ENCODE measurements at places on chromosomes 11 and 22.

DNA sequence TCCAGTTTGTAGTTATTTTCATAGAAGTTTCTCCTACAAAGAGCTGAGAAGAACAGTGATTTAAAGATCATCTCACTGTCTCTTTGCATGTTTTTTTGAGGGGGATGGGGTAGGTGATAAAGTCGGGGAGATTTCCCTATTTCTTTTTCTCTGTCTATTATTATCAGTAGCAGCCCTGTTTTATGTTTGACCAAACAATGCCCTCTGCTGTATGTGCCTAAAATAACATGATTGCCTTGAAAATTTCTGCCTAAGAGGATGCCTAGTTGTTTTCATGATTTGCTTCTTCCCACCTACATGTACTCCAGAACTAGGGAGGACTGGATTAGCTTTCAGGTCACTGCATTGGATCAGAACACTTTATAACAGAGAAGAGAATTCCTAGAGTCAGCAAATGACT lies 1330.2 kb downstream of the LRRC4C start:
- DNase-seq = no peak

- DNase-seq = no peak
These were observed 18.2 kb upstream of the TXNRD2 start for GRCh38 chr22:19959587-19960490.

GRCh38 chr11:123429336-123429735 lies 733 bp upstream of the GRAMD1B start:
- DNase-seq = no peak

DNA sequence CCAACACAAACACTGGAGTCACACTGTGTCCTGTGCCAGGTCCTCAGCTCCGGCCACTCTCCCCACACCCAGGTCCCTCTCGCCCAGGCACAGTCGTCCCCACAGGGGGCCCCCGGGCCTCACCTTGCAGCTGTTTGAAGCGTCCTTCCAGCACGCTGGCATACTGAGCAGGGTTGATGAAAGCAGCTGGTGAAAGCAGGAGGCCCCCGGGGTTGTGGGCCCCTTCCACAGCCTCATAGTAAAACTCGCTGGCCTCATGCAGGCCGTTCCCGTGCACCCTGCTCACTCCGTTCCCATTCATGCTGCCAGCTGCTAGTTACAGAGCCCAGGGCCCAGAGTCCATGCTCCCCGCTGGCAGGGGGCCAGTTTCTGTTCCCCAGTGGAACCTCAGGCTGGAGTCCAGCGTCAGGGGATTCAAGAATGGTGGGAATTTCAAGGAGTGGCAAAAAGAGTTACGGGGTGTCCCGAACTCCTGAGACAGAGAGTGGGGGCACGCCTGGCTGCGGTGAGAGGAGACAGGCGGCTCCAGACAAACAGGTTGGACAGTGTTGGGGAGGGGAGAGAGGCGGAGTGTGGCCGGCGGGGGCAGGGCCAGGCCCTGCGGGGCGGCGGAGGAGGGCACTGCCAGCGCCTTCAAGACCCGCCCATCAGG lies 10.6 kb downstream of the SPTBN2 start:
- DNase-seq = no peak

- DNase-seq = no peak
These were observed 186.6 kb upstream of the BDNF start for GRCh38 chr11:27886857-27887256.

DNA sequence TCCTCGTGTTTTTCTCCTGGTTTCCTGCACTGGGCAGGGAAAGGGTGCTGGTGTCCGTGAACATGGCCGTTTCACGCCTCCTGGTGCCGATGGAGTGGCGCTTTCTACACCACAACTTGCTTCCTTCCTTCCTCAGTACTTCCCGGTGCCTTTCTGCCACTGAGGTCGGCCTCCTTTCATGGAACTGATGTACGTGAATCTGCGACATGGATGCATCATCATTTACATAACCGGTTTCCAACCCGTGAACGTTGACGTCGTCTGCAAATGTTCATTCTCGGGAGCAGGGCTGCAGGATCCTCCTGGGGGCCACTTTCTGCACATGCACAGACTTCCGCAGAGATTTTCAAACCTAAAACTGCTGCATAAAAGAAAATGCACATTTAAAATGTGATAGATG lies 474.4 kb downstream of the BRD1 start:
- DNase-seq = no peak

GRCh38 chr22:28222571-28222970 lies 303.5 kb upstream of the PITPNB start:
- DNase-seq = no peak

- no peak for DNase-seq
These were observed 54.5 kb upstream of the RRAS2 start for GRCh38 chr11:14413307-14414069.

DNA sequence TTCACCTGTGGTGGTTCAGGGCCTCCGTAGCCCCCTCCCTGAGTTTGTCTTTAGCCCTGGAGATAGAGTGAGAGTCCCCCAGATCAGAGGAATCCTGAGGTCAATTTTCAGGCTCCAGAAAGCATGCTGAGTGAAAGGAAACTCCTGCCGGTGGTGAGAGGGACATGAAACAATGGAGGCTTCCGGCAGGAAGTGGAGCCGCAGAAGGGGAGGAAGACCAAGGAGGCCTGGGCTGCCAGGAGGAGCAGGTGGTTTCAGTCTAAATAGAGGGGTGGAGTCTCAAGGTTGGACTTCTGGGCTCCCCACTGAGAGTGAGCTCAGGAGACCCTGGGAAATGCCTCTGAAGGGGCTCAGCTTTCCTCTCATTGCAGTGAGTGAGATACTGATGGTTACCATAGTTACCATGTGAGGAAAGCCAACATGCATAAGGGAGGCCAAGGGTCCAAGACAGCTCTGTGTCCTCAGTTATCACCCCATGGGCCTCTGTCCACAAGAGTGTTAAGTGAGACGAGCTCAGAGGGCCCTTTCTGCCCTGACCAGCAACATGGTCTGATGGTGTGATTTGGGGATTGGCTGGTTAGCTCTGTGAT lies 10.7 kb downstream of the SLCO2B1 start:
- DNase-seq = no peak

DNA sequence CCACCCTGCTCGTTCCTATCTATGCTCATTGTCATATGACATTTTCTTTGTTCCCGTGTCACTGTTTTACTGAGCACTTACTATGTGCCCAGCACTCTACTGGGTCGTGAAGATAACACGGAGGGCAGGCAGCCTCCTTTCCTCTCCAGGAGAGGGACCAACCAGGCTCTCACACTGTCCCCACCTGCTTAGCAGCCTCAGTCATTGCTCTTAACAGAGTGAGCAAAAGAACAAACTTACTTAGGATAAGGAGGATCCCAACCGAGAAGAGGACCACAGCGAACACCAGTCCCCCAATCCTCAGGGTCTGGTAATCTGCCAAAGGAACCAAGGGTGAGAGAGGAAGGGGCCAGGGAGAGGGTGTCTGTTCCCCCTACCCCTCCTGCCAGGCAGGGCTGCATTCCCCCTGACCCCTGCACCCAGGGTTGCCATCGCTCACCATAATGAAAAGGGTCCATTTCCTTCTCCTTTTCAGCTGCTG lies 17.0 kb upstream of the FXYD2 start:
- no peak for DNase-seq

GRCh38 chr11:15204711-15205110 lies 90.0 kb downstream of the INSC start:
- no peak for DNase-seq

- DNase-seq = no peak
These were observed 188.6 kb downstream of the CWF19L2 start for GRCh38 chr11:107268977-107269376.

- DNase-seq = no peak
These were observed 20.6 kb downstream of the ADM start for GRCh38 chr11:10325277-10326011.

DNA sequence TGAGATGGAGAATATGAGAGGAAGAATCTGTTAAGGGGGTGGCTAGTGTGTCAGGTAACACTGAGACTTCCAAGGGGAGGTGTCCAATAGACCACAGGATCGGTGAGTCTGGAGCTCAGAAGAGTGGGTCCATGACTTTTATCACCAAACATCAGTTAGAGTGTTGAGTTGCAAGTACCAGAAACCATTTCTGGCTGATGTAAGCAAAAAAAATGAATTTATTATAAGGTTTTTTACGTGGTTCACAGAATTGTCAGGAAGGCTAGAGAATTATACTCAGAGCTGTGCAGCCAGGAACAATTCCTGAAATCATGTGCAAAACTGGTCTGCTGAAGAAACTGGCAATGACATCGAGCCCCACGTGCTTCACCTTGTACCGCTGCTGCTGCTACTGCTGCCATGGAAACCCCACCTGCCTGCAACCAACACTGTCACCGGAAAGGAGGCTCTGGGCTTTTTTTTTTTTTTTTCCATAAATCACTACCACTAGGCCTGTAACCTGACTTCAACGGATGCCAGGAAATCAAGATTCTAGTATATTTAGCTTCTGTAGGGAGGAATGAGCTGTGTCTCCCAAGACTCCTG lies 16.6 kb upstream of the STK33 start:
- no peak for DNase-seq

DNA sequence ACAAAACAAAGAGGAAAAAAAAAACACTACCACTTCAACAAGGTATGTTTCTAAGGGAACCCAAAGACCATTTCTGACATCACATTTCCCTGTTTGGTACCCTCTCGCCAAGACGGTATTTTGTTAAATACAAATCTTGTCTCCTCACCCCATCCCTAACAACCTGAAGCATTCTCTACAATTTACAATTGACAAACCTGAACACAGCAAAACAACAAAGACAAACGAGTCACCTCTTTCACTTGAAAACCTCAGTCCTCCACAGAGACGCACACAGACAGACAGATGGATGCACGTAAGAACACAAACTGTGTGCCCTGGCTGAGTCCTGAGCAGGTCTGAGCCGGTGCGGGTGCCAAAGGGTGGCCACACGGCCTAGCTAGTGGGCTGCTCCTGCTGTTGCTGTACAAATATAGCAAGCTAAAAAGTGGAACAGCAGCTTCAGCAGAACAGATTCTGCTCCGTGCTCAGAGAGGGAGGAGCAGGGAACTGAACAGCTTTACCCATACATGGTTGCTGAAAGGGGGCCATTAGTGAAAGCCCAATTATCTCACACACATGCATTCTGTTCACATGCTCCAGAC lies 28.5 kb downstream of the CELF1 start:
- no peak for DNase-seq

DNA sequence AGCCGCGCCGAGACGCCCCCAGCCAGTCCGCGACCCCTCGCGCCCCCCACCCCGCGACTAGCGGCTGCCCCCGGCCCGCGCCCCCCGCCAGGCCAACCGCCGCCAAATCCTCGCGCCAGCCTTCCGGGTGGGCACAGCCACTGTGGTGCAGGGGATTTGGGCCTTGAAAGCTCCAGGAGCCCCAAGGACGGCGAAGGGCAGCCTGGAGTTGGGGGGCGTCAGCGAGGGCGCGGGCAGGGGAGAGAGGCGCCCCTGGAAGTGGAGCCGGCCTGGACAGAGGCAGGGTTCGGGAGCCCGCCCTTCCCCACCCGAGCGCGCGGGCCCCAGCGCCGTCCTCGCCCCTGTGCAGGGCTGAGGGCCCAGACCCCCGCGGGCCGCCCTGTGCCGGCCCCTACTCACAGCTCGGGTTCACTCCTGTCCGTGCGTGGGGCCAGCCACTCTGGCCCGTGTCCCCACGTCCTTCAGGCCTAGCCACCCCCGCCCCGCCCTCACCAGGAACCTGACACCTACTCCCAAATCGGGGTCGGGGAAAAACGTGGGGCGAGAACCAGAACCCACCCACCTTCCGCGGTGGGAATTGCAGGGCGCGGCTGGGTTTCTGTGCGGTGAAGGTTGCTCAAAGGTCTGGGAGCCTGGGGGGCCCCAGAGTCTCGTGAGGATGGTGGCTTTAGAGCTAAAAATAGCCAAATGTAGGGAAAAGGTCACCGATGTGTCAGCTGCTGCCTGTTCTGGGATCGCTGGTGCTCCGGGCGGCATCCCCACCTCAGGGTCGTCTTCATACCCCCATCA lies at the start of gene CPT1B:
Gene CPT1B (minus strand): TSS at position 441 of the 789 bp plus-strand sequence. CDS start 512 bp downstream, outside the sequence.
- no peak for DNase-seq

DNA sequence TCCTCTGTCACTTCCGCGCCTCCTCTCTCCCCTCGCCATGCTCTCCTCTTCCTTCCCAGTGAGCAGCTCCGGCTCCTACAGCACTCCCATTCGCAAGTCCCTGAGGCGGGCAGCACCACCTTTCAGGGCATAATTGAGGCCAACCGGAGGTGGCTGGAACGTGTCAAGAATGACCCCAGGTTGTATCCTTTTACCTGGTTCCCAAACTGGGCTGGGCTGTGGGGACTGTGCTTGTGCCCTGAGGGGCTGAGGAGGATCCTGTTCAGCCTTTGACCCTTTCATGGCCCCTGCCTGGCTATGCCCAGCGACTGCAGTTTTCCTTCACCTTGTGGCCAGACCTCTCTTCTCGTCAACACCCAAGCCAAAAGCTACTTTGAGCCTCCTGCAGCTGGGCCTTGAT lies 84.1 kb downstream of the CEP164 start:
- DNase-seq = no peak

DNA sequence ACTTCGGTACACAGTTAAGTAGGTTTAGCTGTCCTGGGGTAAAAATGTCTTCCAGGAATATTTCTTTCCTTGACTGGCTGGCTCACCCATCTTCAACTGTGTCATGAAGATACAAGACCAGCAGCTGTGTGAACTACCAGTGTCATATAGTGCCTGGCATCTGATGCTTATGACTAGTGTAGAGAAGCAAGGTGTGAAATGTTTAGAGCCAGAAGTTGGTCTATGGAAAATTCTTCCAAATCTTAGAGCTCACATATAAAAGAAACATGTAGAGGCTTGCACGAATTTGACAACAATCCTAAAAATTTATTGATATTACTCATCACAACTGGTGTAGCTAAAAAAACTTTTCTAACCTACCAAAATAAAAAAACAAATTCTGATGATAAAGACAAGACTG lies 54.4 kb downstream of the ARL14EP start:
- no peak for DNase-seq
